ENCODE measurements at places on chromosomes 2 and 18.

- no peak for DNase-seq
Measured at GRCh38 chr18:69686861-69687260, 260.8 kb downstream of the CD226 start.

DNA sequence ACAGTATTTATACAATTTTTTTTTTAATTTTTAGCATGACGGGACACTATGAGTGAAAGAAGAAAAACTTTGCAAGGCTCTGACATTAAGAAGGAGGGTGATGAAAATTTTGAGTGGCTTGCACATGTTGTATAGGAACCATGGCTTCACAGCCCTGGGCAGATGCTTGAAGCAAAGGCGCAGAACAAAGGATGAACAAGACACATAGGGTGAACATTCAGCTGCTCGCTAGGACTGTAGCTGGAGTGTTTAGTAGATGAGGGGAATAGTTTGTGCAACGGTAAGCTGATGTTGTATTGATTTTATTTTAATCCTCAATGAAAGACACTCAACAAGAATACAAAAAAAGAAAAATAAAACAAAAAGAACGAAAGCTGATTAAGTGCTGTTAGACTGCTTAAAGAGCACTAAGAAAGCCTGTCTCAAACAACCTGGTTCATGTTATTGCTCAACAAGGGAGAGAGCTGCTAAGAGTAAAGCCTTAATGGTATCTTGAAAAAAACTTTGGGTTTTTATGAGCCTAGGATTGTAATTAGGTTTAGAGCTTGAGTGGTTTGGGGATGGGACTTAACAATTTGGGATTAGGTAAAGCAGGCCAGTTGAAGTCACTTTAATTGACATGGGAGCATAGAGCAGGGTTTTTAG, 41.2 kb upstream of the GCFC2 start:
- no peak for DNase-seq

DNA sequence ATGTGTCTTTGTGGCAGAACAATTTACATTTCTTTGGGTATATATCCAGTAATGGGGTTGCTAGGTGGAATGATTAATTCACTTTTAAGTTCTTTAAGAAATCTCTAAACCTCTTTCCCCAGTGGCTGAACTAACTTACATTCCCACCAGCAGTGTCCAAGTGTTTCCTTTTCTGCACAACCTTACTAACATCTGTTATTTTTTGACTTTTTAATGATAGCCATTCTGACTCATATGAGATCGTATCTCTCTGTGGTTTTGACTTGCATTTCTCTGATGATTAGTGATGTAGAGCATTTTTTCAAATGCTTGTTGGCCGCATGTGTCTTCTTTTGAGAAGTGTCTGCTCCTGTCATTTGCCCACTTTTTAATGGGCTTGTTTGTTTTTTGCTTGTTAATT, 43.1 kb upstream of the PTH2R start:
- no peak for DNase-seq

DNA sequence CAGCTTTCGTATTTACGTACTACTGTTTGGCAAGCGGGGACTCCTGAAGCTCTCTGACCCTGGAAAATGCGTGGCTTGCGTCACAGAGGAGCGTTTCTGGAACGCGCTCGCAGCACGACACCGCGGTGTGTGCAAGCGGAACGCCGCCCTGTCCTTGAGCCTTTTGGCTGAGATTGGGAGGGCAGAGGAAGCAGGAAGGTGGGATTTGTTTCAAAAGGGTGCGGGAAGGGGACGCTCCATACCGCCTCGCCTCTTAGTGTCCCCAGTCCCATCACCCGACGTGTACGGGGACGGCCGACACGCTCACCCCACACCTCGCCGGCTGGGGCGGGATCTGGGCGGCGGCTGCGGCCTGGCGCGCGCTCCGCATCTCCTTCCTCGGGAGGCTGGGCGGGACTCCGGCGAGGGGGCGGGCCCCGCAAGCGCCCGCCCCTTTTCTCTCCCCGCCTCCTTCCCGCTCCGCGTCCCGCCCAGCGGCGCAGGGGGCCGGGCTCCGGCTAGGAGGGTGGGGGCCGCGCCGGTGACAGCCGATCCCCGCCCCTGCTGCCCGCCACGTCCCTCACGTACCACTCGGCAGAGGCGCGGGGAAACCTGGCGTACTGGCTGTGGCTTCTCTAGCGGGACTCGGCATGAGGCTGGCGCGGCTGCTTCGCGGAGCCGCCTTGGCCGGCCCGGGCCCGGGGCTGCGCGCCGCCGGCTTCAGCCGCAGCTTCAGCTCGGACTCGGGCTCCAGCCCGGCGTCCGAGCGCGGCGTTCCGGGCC, at the start of gene PDK1:
Gene PDK1, plus strand, starts transcription at position 569 of the 762 bp plus-strand sequence. Its CDS starts 61 bp downstream, at position 630.
- DNase-seq, result peak; percentile 93

DNA sequence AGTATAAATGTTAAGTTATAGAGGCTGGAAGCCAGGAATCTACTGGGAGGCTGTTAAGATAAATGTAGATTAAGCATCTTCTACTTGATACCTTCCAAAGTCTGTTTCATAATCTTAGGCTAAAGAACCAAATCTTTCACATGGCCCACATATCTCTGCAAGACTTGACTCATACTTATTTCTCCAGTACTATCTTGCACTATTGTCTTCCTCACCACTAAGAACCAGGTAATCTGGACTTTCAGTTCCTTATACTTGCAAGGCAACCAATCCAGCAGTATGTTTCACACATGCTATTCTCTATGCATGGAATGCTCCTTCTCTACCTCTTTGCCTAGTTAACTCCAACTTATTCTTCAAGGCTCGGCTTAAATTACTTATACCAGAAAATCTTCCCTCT, 62.2 kb downstream of the RBMS1 start:
- DNase-seq, result no peak

- no peak for DNase-seq
Measured at GRCh38 chr2:37365669-37366068, 21.2 kb downstream of the QPCT start.

- peak; percentile 82 for DNase-seq
Measured at GRCh38 chr2:135797497-135798274, 39.3 kb downstream of the LCT start.

GRCh38 chr2:15828576-15828975, 111.8 kb upstream of the MYCN start:
- DNase-seq, result no peak

DNA sequence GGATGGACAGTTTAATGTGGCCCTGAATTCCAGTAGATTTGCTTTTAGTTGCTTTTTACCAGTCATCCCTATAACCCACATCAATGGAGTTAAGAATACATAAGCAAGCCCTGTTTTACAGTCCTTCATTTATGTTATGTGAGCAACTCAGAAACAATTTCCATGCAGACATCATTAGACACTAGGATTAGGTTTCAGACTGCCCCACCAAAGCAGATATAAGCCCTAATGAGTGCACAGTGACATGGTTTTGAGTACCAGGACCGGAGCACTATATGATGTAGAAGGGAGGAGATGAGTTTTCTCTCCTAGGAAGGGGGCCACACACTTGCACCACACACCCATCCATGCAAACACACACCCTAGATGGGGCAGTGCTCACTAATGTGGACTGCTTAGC, 15.5 kb downstream of the KCNS3 start:
- DNase-seq, result no peak

GRCh38 chr2:134668821-134669220, 50.0 kb downstream of the TMEM163 start:
- DNase-seq, result peak; percentile 71

GRCh38 chr2:221323513-221323912, 248.6 kb downstream of the EPHA4 start:
- no peak for DNase-seq

DNA sequence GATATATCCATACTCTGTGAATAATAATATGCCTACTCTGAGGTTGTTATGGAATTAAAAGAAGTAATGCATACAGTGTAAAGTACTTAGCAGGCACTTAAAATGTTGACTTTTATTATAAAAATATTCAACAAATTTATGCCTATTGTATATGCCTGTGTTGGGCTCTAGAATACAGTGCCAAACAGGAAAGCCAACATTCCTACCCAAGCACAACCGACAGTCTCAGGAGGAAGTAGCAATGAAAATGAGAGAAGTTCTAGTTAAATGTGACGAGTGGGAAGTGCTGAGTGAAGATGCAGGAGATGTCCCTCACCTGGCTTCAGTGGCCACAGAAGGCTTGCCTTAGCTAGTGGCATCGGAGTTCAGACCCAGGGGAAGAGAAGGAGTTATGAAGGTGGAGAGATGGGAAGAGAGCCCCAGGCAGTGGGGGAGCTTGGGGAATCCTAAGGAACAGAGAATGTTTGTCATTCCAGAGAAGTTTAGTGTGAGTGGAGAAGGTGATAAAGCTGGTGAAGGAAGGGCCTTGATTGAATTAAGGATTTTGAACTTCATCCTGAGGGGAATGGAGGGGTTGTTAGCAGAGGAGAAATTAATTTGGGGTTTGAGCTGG, 105.4 kb upstream of the CNGA3 start:
- no peak for DNase-seq

DNA sequence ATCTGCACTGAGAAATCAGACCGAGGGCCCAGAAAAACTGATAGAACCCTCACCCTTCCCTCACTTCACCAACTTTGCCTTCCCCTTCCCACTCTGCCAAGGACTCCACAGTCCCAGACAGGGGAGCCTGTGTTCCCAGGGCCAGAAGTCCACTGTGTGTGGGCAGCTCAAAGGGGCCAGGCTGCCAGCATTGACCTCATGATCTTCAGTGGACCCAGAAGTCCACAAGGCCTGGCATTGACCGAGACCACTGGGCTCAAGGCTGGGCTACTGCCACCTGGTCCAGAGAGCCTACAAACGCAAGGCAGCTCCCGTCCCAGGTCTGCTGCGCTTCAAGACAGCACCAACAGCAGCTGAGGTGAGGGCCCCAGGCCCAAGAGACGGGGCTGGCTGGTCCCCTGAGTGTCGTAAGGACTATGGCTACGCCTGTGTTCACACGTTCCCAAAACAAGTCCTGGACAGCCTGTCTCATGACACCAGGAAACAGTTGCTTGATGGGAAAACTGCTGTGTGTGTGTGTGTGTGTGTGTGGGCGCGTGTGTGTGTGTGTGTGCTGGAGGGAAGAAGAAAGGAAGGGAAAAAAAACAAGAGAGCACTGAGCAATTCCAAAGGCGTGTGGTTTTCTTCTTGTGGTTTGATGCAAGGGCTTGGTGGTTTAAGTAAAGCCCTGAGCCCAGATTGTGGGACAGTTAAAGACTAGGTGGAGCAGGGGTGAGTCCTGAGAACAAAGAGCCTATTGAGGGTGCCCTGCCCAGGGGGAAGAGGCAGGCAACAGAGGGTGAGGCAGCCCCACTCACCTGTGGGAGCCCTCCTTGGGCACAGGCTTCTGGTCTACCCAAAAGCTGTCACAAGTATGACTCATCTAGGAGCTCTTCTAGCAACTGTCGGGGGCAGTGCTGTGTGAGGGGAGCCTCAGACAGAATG, 46.6 kb upstream of the ZBTB7C start:
- peak; percentile 36 for DNase-seq

- DNase-seq, result no peak
Measured at GRCh38 chr18:51861046-51861445, 479.0 kb upstream of the DCC start.

DNA sequence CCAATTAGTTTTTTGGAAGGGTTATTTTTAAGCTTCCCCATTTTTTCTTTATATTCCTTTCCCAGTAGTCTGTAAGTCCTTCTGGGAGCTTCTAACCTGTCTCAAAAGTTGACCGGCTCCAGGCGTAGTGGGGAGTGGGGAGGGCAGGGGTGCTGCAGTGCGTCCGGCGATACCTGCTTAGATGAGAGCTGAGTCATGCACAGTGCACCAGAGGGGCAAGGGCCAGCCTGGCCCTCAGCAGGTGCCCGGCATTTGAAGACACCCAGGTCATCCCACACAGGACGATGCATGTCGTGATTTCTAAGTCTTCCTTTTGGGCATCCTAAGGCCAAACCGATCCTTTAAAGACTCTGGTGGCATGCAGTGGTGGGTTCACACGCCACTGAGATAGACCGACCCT, 73.4 kb downstream of the TPO start:
- no peak for DNase-seq

DNA sequence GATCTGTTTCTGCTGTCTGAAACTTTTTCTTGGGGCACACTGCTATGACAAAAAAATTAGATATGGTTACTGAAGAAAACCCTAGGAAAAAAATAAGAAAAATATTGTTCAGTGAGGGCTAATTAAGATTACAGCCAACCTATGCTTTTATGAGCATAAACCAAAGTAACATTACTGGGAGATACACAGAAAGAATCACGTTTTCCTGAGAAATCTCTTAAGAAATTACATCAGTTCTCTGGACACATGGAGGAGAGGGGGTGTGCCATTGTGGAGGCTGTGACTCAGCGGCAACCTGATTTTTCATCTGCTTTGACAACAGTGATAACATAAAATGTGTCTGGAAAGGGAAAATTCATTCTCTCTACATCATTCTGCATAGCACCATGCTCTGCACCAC, 13.4 kb upstream of the NMI start:
- DNase-seq, result no peak

GRCh38 chr2:84855731-84856130, 25.2 kb downstream of the TRABD2A start:
- DNase-seq, result peak; percentile 33

DNA sequence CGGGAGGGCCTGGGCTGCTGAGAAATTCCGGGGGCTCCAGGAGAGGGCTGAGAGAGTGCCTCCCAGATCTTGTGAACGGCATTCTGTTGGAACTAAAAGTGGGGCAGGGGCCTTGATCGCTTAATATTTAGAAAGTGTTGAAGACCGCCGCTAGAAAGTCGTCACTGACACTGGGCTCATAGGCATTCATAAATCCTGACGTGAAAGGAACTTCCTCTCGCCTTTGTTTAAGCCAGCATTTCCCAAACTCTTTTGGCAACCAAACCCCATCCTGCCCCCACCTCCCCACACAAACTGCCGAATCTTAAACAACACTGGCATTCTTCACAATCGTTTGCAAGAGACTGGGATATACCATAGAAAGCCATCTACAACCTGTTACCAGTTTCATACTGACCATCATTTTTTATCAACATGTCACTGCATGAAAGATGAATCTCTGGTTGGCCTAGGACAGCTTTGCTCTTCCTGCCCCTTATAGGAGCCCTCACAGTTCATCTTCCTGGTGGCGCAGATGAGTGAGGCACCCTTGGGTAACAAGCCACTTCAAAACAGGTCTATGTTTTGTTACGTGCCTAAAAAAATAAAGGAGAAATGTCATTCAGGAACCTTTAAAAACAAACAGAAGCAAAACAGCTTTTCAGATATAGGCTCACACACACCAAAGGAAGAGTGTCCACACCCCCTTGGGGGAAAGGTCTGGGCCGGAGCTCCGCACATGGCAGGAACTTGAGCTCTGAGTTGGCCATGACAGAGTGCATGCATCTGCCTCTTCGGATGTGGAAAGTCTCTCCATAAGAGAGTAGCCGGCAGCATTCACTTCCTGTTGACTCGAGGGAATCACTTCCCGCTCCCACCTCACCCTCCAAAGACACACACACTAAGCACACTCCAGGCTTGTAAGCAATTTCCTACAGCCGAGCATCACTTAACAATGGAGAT, 13.0 kb downstream of the MTERF4 start:
- no peak for DNase-seq
